ENCODE measurements at places on chromosomes 12 and 14. TPM values are rescaled to one million over a fixed set of nuclear protein-coding genes. Genes with fewer than 3 reads are reported as not detected.

CIDEB gene
- polyA plus RNA-seq, result not detected

SERPINA10 gene
- not detected for polyA plus RNA-seq

TMEM233 gene
- not detected for polyA plus RNA-seq

SCNN1A gene
- not detected for polyA plus RNA-seq

P3H3 gene
- 66.1 TPM for polyA plus RNA-seq

DNAH10 gene
- 1.9 TPM for polyA plus RNA-seq

DDHD1 gene
- polyA plus RNA-seq, result 13.9 TPM

ETV6 gene
- 1.6 TPM for polyA plus RNA-seq

PRH2 gene
- not detected for polyA plus RNA-seq

PPHLN1 gene
- 192 TPM for polyA plus RNA-seq

GPHB5 gene
- not detected for polyA plus RNA-seq

LTBR gene
- not detected for polyA plus RNA-seq

CRIP2 gene
- 214 TPM for polyA plus RNA-seq

SDSL gene
- 2.7 TPM for polyA plus RNA-seq

KRT7 gene
- not detected for polyA plus RNA-seq

CHFR gene
- 89.3 TPM for polyA plus RNA-seq

CCDC197 gene
- not detected for polyA plus RNA-seq

SLC6A12 gene
- polyA plus RNA-seq, result 0.22 TPM

ACACB gene
- 0.22 TPM for polyA plus RNA-seq

GPR137C gene
- 118 TPM for polyA plus RNA-seq

PLEKHG7 gene
- polyA plus RNA-seq, result not detected

RASAL1 gene
- 0.14 TPM for polyA plus RNA-seq

CRIP1 gene
- polyA plus RNA-seq, result 0.82 TPM

IFT81 gene
- 120 TPM for polyA plus RNA-seq

NID2 gene
- 1.1 TPM for polyA plus RNA-seq

DHRS2 gene
- 1.3 TPM for polyA plus RNA-seq

ZC3H14 gene
- 70.5 TPM for polyA plus RNA-seq

BMP4 gene
- 2.5 TPM for polyA plus RNA-seq

CSRP2 gene
- polyA plus RNA-seq, result 67.2 TPM

All from neural cell (in vitro differentiated cells).